ENCODE measurements at places on chromosomes 16 and 17.

DNA sequence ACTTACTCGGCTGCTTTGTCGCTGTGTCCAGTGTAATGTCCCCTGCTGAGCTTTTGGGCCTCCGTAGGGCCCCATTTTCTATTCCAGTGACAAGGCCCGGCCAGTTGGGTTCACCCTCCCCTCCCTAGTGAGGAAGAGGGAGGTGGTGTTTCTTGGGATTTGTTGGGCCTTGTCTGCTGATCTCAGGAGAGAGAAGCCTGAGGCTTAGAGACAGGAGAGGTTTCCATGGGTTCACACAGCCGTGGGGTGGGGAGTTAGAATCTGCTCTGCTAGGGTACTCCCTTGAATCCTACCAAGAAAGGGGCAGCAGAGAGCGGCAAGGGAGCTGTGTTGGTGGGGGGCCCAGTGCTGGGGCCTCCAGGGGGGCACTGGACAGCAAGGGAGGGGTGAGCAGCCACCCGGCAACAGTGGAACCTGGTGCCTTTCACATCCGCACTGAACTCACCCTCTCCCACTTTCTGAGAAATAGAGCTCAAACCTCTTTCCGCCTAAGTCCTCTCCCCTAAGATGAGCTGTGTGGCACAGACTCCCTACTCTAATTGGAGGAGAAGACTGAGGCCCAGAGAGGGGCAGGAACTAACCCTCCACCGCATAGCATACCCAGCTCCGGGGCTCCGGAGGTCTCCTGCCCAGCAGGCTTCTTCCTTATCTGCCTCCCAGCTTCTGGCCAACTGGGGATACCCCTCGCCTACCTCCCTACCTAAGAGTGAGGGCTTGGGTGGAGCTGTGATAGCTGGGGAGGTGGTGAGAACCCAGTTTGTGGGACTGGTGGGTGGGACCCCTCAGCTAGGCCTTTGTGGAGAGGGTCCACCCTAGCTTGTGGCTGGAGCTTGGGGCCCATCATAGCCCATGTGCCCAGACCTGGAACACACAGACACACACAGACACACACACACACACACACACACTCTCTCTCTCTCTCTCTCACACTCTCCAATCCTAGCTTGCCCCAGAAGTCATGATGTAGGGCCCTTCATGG lies 6.8 kb downstream of the TBKBP1 start:
- no peak for DNase-seq

DNA sequence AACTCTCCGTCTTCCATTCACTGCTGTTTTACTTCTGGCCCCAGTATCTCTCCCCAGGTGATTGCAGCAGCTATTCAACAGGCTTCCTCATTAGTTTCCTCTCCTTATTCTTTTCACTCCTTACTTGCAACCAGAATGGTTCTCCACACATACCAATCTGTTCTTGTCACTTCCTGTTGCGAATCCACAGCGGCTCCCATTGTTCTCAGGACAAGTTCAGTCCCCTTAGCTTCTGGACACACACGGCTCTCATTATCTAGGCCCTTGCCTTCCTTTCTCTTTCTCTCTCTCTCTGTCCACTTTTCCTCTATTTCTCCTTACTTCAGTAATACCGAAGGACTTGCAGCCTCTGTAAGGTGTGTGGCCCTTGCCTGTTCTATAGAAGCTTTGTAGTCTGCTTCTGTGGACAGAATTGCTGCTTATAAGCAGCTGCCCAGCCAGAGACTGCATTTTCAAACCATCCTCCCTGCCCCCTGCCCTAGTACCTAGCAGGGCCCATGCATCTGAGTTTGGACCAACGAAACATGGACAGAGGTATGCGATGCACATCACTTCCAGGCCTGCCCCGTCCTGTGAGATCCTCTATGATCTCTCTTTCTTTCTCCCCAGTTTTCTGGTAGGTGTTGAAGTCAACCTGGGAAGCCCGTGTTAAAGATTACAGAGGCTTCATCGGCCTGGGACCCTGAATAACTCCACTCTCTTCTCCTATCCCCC lies 45.7 kb downstream of the VAT1L start:
- no peak for DNase-seq

DNA sequence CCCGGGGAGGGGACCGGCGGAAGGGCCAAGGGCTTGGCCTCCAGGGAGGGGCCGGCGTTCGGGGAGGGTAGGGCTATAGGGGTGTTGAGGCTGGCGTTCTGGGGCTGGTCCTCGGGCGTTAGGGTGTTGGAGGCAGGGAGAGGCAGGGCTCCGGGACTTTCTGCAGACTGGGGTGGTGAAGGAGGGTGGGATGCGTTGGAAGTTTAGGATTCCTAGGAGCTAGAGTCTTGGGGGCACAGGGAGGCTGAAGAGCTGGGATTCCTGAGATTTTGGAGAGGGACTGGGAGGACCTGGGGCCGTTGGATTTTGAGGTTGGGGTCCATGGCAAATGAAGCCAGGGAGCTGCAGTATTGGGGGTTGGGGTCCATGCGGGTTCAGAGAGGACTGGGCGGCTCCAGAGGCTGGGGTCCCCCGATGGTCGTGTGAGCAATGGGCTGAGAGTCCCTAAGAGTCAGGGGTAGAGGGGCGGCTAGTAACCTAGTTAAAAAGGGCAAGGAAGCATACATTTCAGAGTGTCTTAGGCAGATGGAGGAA lies 740 bp downstream of the NFATC2IP start:
- DNase-seq = peak; percentile 43

- no peak for DNase-seq
Measured at GRCh38 chr16:11210260-11210659, 45.7 kb downstream of the SOCS1 start.

- DNase-seq = peak; percentile 59
Measured at GRCh38 chr16:4328046-4328781, 12.3 kb downstream of the GLIS2 start.

Measured in hypothalamus (tissue), 51 donors.